ENCODE measurements at places on chromosomes 5 and 9.

DNA sequence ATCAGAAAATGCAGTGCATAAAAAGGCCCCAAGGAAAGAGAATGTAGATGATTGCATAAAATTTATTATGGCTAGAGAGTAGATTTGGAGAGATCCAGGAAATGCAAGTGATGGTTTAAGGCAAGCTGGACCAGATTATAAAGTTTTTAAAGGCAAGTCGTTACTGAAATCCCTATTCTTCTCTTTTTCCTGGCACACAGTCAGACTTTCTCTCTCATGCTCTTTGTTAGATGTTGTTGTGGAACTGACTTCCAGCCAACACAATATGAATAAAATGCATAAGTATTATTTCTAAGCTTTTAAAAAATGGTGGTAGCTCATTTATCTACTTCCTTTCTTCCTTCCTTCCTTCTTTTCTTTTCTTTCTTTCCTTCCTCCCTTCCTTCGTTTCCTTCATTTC is 1085.4 kb upstream of the CDH6 start:
- no peak for DNase-seq

- no peak for DNase-seq
Measured at GRCh38 chr5:9543311-9543920, 2.5 kb downstream of the SEMA5A start.

DNA sequence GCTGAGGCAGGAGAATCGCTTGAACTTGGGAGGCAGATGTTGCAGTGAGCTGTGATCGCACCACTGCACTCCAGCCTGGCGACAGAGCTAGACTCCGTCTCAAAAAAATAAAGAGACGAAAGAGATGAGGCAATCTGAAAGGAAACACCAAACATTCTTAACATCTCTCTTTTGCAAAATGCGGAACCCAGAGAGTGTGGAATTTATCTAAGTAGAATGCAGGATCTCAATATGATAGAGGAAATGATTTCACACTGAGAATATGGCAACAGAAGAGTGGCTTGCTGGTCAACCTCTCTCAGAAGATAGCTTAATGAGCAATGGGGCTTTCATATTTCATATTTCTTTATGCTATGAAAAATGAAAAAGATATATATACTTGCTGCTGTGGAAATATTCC is 33.4 kb upstream of the PCA3 start:
- DNase-seq, result no peak

- DNase-seq, result no peak
Measured at GRCh38 chr5:97834561-97834960, 651.5 kb upstream of the RIOK2 start.

DNA sequence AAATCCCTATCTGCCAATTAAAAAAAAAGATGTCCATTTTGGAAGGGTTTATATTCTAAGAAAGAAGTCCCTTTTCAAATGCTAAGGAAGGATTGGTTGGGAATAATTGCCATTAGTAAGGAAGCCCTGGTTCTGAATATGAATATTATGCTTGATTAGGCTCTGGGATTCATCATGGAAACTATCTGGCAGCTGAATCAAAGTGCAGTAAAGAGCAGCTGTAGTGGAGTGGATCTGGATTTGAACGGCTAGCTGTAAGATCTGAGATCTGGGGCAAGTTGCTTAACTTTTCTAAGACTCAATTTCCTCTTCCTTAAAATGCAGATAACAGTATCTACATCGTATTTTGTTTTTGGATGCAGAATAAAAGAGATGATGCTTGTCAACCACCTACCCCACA is 10.5 kb downstream of the IL12B start:
- no peak for DNase-seq

DNA sequence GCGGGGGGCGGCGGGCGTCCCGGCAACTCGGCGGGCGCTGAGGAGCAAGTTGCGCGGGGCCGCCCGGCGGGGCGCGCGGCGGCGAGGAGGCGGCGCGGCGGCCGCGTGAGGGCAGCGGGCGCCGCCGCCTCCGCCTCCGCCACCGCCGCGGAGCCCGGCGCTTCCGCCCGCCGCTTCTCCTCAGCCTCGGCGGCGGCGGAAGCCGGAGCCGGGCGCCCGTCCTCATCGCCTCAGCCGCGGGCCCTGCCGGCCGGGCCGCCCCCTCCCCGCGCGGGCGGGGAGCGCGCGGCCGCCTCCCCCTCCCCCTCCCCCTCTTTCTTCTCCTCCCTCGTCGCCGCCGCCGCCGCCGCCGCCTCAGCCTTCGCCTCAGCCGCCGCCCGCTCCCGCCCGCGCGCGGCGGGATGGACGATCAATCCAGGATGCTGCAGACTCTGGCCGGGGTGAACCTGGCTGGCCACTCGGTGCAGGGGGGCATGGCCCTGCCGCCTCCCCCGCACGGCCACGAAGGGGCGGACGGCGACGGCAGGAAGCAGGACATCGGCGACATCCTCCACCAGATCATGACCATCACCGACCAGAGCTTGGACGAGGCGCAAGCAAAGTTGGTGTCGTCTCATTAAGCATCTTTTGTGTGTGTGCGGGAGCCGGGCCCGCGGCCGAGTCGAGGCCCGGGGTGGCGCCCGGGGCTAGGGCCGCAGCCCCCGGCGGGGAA is at the start of gene PBX3:
Gene PBX3 (plus strand): TSS at position 321 of the 712 bp plus-strand sequence.
- DNase-seq, result peak; percentile 41

Data from HT-29 (cell line).